ENCODE measurements at places on chromosomes 3 and 15.

GRCh38 chr3:13886593-13887129, 6.8 kb upstream of the WNT7A start:
- DNase-seq, result no peak

DNA sequence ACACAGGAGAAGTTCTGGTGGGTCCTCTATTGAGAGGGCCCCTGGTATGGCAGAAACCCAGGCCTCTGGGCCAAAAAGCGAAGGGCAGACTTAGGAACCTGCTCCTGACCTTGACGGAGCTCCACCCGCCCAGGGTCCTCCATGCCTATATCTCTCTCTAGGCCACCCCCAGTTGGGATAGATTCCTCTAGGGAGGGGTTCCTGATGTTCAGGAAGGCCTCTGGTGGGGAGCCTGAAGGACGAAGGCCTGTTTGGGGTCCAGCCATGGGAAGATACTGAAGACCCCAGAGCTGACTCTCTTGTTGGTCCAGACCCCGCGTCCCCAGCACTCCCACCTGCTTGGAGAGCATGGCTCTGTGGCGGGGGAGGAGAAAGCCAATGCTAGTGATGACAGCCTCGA, 104.2 kb downstream of the CORO2B start:
- DNase-seq, result no peak

GRCh38 chr3:36786921-36787890, 22.9 kb upstream of the DCLK3 start:
- no peak for DNase-seq

- DNase-seq, result peak; percentile 57
These were observed 10.9 kb downstream of the MESP1 start for GRCh38 chr15:89740137-89740536.

DNA sequence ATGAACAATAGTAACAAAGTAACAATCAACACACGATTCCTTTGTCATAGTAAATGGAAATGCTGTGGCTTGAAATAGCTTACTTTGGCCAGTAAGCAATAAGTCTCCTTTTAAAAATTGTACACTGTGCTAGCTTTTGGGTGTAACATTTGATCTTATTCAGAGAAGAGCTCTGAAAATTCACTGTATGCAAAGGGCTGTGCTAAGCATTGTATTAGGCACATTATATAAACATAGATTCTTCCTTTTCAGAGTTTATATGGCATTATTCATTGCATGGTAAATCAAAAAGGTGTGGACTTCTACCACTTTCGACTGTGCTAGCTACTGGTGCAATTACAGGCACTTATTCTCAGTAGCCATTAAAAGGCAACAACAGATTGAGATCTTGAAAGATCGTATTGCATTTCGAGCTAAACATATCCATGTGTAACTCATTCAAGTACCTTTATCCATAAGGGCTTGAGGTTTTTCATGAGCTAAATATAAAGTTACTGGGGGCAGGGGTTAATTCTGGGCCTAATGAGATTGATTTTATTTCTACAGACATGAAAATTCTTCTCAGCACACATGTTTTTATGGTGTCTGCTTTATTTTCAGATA, 246.8 kb downstream of the NR1D2 start:
- no peak for DNase-seq

GRCh38 chr15:68725736-68726135, 95.0 kb downstream of the ANP32A start:
- no peak for DNase-seq

DNA sequence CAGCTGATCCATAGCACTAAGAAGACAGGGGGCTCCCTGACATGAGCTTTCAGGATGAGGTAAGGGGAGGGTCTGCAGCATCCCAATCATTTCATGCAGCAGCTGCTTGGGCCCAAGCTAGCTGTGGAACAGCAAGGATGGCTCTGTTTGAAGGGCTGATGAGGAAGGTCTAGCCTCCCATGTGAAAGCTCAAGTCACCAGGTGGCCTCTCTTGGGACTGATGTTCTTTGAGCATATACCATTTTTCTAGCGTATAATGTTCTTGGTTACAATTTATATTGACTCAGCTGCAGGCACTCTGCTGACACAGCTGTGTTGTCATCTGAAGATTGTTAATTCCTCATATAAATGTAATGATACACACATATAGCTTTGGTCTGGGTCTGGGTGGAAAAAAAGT, 87.0 kb downstream of the CD200R1L start:
- no peak for DNase-seq

GRCh38 chr3:62653796-62654195, 221.4 kb downstream of the CADPS start:
- no peak for DNase-seq

DNA sequence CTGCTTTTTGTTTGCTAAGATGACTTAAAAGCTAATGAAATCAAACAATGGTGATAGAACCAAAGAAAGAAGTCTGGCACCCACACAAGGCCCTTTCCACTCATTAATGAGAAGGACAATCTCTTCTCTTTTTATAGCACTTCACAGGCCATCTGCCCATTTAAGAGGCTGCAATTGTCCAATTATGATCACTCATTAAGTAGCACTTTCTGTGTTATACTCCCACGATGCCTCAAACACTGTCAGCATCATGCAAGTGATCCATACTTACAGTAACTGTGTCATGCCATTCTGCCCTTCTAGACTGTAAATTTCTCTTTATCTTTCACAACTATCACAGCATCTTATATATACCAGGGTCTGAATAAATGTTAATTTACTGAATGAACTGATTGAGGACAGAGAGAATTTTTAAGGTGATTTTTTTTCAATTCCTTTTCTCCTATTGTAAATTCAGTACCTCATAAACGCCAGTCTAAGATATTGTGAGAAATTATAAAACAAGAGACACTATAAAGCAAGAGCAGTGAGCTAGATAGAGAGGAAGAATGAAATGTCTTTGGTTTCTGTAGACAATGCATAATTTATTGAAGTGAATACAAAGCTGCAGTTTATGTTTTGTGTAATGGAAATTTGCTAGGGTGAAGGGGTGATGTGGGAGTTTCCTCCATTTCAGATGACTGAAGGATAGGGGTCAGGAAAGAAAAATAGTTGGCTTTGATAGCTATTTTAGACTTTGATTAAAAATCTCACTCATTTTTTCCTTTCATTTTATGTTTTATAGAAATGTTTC, 17.3 kb downstream of the CD200 start:
- DNase-seq, result no peak

GRCh38 chr3:67292356-67293121, 294.4 kb downstream of the KBTBD8 start:
- DNase-seq, result no peak

- DNase-seq, result no peak
These were observed 157.3 kb upstream of the SMAD3 start for GRCh38 chr15:66907826-66908743.

GRCh38 chr15:78299101-78299930, at the start of gene SKIC8:
SKIC8 (minus strand) TSS chr15:78299609; CDS start chr15:78295686, 3,923 bp downstream.
- no peak for DNase-seq

GRCh38 chr3:42502429-42503250, at the start of gene VIPR1:
VIPR1 (plus strand) TSS chr3:42502643; CDS start chr3:42502736, 93 bp downstream.
- peak; percentile 67 for DNase-seq

DNA sequence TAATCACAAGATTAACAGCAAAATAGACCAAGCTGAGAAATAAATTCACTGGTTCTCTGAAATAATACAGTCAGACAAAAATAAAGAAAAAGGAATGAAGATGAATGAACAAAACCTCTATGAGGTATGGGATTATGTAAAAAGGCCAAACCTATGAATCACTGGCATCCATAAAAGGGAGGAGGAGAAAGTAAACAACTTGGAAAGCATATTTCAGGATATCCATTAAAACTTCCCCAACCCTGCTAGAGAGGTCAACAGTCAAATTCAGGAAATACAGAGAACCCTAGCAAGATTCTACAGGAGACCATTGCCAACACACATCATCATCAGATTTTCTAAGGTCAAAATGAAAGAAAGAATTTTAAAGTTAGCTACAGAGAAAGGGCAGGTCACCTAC, 649.7 kb upstream of the CBLB start:
- DNase-seq, result no peak

DNA sequence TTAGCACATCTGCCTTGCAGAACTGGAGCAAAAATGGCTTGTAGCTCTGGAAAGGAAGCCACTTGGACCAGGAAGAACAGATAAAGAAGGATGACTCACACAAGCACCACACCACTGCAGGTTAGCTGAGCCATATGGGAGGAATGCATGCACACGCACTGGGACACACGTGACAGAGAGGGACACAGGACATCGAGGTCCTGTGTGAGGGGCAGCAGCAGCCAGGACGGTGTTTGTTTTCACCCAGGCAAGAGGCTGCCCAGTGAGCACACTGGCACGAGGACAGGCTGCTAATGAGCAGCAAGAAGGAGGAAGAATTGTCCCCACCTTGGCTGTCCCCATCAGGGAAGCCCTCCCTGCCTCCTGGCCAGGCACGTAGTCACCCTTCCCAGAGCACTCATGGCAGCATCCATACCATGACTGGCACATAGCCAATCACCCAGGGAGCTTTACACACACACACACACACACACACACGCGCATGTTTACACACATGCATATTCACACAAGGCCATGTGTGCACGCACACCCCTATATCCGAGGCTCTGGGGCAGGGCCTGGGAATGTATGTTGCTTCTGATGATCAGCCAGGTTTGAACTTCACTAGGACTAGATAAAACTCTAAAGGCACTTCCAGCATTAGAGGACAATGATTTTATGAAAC, 24.0 kb upstream of the SPTBN5 start:
- no peak for DNase-seq

- DNase-seq, result no peak
These were observed 15.3 kb downstream of the ZBTB47 start for GRCh38 chr3:42668793-42669217.

GRCh38 chr15:70882361-70882760, 9.9 kb downstream of the THAP10 start:
- no peak for DNase-seq

DNA sequence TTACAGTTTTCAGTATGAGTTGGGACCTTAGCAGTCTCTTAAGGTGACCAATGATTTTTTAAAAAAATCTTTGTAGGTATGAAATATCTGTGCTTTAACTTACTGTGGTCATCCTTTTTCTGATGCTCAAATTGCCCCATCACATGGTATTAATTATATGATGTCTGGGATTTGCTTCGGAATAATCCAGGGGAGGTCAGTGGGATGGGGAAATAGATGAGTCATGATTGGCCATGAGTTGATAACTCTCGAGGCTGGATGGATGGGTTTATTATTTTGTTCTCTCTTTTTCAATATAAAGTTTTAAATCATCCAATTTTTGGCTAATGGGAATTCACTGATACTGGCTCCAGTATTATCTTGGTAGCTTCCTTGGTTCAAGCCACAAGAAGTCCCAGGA, 370.3 kb upstream of the TPM1 start:
- no peak for DNase-seq
